NCI-H1436 (cell line): ENCODE measurements at places on chromosomes 5 and 9.

DNA sequence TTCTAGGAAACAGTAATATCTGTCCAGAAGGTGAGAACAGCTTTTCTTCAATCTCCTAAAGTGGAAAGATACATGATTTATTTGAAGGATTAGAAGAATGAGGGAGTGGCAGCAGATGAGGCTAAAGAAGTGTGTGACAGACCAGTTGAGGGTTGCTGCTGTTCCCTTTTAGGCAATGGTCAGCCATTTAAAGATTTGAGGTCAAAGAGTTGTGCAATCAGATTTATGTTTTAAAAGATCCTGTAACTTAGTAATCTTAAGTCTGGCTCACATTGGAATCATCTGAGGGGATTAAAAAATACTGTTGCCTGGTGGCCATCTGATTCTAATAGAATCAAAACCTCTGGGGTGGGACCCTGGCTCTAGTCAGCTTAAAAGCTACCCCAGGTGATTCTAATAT is 4.3 kb upstream of the SGCD start:
- DNase-seq, result no peak

DNA sequence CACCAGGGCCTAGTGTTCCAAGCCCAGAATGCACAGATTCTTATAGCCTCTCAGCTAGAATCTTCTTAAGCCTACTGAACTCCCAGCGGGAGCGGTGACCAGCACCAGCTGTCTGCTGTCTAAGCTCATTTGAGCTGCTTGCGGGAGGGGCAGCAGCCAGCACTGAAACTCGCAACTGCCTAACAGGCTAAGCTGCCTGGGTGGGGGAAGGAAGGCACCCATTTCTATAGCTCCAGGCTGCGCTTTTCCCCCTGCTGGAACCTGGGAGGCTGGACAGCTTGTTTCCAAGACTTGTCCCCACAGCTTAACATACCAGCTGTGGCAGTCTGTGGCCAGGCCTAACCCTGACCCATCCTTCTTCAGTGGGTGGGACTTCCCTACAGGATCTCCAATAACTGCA is 512.9 kb downstream of the EFNA5 start:
- DNase-seq, result no peak

DNA sequence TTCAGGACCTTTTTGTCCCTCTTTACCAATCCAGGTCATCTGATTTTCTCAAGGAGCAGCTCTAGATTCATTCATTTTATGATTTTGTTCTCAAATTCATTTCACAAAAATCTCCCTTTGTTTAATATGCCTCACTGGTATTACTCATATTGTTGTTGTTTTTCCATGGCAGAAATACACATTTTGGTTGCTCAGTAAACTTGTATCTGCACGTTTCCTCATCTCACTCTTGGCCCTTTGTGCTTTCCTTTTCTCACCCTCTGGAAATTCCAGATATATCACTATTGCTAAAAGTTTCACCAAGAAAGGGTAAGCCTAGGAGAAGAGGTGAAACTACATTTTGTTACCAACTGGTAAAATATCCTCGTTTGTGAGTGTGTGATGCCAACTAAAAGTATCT is 14.8 kb downstream of the ASPN start:
- no peak for DNase-seq

DNA sequence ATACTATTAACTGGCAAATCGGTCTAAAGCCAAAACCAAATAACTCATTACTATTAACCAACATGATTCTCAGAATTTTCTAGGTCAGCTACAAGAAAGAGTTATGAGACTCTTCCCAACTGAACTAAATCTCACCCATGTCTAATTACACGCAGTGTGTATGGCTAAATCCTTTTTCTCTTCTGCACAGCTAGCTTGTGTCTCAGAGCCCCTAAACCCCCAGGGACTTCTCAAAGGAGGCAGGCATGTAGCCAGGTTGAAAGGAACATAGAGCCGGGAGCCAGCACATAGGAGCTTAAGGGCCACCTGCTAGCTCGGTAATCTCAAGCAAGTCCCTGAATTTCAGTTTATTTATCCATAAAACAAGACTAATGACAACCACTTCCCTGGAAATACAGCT is 2.2 kb upstream of the GZMK start:
- DNase-seq, result peak; percentile 35

- peak; percentile 82 for DNase-seq
Measured at GRCh38 chr5:74665816-74666215, 19.2 kb upstream of the HEXB start.

DNA sequence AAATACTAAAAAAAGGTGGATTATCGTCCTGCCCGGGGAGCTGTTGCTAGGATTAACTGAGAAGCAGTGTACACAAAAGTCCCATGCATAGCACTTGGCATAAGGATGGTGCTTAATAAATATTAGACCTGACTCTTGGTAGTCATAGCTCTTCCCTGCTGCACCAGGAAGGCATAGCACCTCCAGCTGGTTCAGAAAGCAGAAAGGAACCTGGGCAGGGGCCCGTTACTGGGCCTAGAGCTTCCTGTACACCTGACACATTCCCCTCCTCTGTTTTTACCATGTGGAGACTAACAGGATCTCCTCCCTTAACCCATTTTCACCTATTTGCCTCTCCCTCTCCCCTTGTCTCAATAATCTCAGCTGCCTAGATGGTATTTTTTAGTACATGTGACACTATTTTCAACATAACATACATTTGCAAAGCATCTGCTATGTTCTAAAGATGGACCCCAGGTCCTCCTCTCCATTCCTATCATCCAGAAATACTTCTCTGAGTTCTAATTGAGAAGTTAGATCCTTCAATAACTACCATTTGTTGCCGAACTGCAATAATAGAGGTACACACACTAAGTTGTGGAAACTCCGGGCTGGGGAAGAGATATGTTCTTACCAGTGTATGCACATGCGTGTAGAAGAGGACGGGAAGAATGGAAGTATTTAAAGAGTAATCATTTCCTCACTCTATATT is 3.2 kb upstream of the ANP32B start:
- no peak for DNase-seq

DNA sequence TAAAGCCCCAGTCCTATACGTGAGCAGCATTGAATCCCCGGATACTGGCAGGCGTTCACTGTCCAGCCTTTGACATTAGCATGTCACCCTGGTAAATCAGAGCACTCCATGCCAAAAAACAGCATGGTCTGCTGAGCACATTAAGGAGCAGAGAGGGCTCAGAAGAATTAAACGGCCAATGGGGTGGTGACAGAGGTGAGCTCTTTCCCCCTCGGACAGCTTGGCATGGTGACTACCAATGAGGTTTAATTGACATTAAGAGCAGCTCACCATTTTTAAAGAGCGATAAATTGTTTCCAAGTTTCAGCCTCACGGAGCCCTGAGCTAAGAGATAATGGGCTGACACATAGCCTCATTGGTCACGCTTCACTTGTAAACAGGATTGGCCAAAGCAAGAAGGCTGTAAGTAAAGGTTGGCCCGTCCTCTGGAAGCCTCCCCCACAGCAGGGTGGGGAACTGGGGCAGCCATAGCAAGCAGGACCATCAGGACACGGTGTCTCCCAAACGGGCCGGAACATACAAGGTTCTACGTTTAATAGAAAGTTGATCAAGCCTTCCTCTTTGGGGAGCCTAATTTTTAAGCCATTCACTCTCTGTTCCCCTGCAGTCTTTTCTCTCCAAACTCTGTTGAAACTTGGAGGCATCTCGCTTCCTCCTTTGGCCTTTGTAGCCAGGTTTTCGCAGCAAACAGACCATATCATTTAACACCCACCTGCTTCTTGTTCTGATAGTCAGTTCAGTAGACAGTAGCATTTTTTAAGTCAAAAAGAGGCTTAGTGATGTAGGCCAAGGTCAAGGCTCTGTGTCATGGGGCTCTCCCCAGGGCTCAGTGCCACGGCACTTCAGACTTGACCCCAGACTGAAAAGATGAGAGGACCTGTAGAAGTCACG is 25.9 kb downstream of the QRFP start:
- no peak for DNase-seq

DNA sequence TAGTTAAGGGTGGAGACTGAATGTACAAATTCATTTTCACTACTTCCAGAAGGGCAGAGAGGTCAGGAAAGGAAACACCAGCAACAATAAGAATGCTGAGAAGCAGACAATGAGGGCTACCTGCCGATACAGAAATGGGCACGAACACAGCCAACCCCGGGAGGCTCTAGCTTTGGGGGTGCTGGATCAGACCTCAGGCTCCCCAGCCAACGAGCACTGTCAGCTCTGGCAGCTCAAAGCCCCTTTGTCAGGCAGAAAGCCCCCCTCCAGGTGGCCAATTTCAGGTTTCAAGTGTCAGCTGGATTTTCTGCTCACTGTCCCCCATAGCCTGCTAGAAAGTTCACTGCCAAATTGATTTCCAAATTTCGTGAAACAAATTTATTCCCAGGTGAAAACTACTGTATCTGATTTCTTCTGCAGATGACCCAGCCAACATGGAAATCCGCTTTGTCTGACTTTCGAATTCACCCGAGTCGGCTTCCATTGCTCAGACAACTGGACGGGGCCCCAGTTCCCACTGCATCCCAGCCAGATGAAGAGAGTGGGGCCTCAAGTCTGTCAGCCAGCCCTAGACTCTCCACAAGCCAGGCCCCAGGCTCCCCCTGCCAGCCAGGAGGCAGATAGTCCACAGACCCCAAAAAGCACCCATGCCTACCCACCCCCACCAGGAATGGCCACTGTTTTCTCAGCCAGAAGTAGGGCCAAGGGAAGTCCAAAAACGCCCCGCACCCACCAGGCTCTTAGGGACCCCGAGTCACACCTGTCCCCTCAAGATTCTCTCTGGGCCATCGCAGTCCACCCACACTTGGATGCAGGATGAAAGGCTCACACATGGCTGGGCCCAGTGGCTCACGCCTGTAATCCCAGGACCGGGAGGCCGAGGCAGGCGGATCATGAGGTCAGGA is 96.5 kb upstream of the PHYKPL start:
- no peak for DNase-seq

- DNase-seq, result no peak
Measured at GRCh38 chr9:136115206-136115605, 3.5 kb downstream of the TMEM250 start.

- DNase-seq, result no peak
Measured at GRCh38 chr9:88533951-88534455, 975 bp upstream of the NXNL2 start.

DNA sequence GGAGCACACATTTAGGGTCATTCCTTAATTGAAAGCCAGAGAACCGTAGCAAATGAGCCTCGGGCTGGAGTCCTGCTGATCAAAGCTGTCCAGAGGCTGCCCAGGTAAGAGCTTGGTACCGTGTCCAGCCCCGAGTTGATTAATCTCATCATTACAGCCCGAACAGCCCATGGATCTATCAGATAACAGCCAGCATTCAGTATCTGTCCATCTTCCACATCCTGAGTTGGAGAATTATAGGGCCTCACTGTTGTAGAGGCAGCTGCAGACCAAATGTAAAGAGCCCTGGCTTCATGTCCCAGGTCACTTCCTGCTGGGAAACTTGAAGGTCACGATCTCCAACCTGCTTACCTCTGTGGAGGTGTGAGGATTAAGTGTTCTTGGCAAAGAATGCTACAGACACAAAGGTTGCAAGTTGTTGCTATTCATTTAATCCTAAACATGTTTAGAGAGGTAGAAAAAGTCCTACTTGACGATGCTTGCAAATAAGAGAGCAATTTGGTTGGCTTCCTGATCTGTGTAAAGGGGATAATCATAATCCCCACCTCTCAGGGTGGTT is 16.1 kb downstream of the GGTA1 start:
- no peak for DNase-seq

DNA sequence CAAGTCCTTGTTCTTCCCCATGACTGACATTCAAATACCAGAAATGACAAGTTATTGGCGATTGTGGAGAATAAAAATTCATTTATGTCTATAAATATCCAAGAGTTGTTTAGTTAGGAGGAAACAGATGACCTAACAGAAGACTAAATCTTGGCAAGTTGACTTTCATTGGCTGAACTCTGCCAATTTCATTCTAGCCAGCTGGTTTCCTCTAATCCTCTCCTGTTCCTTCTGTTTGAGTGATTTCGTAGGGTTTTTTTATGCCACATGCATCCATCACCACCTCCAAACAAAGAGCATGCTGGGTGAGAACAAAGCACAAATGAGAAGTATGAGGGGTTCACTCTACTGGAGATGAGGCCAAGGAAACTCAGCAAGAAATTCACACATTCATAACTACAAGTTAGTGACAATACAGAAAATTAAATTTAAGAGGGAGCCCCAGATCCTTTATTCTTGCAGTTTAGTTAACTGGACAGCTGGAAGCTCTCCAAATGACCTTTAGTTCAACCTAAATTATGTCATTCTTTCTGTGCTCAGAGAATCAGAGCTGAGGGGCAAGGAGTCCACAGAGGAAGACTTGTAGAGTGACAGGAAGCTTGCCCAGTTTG is 932.0 kb downstream of the TLE4 start:
- no peak for DNase-seq

GRCh38 chr5:62093976-62094375 is 212.0 kb upstream of the KIF2A start:
- DNase-seq, result peak; percentile 73

- DNase-seq, result no peak
Measured at GRCh38 chr5:2103940-2104339, 221.2 kb upstream of the IRX4 start.

- no peak for DNase-seq
Measured at GRCh38 chr9:35923927-35924763, 14.9 kb downstream of the SPAAR start.

- DNase-seq, result no peak
Measured at GRCh38 chr5:137281201-137281600, 217.9 kb downstream of the SPOCK1 start.

DNA sequence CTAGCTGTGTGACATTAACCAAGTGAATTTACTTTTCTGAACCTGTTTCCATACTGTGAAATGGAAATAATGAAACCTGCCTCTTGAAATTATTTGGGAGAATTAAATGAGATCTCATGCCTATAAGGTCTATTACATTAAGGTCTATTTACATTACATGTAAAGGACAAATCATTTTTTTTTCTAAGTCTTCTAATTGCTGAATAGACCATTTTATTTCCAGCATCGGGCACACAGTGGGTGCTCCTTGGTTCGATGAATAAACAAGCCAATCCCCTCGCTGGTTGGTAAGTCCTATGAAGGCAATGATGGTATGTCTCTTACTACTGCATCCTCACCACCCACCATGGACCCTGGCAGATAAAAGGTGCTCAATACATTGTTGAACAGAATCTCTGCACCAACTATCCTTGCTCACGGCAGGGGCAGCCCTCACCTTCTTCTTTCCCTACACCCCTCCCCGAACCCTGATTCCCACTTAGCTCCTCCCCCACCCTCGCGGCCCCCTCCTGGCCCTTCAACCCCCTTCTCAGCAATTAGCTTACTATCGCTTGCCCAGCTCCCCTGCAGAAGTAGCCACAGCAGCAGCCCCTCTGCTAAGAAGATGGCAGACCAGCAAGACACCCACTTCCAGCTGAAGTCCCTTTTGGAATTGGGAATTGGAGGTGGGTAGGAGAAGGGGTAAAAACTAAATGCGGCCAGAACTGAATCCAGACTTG is 3.0 kb downstream of the PCDH1 start:
- no peak for DNase-seq

DNA sequence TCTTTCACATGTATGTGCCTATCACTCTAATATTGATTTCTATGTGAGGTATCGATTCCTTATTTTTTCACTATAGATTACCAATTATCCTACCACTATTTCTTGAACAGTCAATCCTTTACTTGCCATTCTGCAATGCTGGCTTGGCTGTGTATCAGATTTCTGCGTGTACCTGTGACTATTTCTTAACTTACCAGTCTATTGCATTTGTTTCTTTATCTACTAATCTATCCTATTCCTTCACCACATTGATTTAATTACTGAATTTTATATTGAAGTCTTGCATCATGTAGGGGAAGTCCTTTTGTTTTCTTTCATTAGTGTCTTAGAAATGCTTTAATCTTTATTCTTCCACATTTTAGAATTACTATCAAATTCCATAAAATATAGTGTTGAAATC is 684.8 kb downstream of the LRRC70 start:
- DNase-seq, result no peak
